ENCODE measurements at places on chromosomes 7 and 10. TPM values are rescaled to one million over a fixed set of nuclear protein-coding genes. Genes with fewer than 3 reads are reported as not detected.

- H3K4me3 ChIP-seq = no peak overlapping the region
- H3K27ac ChIP-seq = no peak overlapping the region
- H3K4me1 ChIP-seq = no peaks in the 10 kb centered on the region
- no peaks in the 10 kb centered on the region for H3K27me3 ChIP-seq
- no peak for DNase-seq
- H3K36me3 ChIP-seq = no peaks in the 10 kb centered on the region
Observed at GRCh38 chr7:118039963-118040489, 143.9 kb upstream of the LSM8 start.

- H3K4me3 ChIP-seq = no peak overlapping the region
- peaks cover 23% of the 10 kb centered on the region for H3K4me1 ChIP-seq
- no peak overlapping the region for H3K27ac ChIP-seq
- H3K36me3 ChIP-seq = no peaks in the 10 kb centered on the region
Observed at GRCh38 chr7:4878336-4879335, 4.9 kb downstream of the RADIL start.

DNA sequence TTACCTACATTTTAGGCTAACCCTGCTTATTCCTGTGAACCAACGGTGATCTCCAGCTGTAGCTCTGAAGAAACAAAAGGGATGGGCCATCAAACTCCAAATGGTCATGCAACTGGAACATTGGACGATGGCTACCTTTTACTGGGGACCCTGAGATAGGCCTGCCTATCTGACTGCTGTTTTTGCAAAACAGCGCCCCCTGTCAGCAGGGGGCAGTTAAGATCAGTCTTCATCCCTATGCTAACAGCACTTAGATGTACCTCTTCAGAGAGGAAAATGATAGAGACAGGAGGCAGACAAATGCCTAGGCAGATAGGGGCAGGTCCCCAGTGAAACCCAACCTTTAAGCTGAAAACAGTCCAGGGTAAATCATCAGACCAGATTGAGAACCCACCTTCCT is 1085.4 kb upstream of the SORCS1 start:
- no peaks in the 10 kb centered on the region for H3K36me3 ChIP-seq
- H3K4me1 ChIP-seq = no peaks in the 10 kb centered on the region
- H3K4me3 ChIP-seq = no peak overlapping the region
- no peak for DNase-seq

DNA sequence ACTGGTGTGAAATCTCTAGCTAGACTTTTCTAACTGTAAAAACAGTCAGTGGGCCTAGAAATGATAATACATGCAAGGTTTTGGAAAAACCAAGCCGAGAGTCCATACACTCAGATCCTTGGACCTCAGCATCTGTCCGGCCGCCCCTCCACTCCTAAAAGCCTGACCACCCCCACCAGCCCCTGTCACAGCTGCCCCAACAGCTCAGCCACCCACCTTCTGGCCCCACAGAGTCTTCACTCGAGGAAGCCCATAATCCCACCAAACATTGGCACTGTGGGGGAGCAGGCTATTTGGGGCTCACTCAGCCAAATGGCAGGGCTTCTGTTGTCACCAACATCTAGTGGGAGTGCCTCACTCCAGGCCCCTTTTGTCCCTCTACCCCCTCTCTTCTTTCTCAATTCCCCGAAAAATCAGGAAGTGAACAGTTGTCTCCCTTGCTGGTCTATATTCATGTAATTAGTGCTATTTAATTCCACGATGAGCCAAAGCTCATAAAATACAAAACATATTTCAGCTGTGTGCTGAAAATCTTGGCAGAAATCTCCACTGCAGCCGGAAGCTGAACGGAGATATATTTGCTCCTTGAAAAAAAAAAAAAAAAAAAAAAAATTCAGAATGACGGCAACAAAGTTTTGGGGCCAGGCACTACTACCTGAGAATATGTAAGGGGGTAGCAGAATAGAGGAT is 55.5 kb downstream of the PLXNA4 start:
- H3K27me3 ChIP-seq = no peaks in the 10 kb centered on the region
- no peaks in the 10 kb centered on the region for H3K4me1 ChIP-seq
- H3K4me3 ChIP-seq = no peak overlapping the region
- DNase-seq = no peak
- H3K36me3 ChIP-seq = no peaks in the 10 kb centered on the region

GRCh38 chr7:90276033-90276728 is 31.2 kb downstream of the CFAP69 start:
- no peak overlapping the region for H3K4me3 ChIP-seq
- peak overlapping the region; percentile 60 for H3K27ac ChIP-seq
- no peaks in the 10 kb centered on the region for H3K27me3 ChIP-seq
- no peaks in the 10 kb centered on the region for H3K36me3 ChIP-seq
- DNase-seq = peak; percentile 72

The CADPS2 gene
- 43.8 TPM for total RNA-seq

The RADIL gene
- 0.52 TPM for total RNA-seq
